ENCODE measurements at places on chromosomes 5 and 9.

- DNase-seq: no peak
Measured at GRCh38 chr5:52989025-52989780, at the start of gene ITGA2. TSS of gene ITGA2 (plus strand) at chr5:52989352. CDS start at chr5:52989469, 117 bp downstream.

DNA sequence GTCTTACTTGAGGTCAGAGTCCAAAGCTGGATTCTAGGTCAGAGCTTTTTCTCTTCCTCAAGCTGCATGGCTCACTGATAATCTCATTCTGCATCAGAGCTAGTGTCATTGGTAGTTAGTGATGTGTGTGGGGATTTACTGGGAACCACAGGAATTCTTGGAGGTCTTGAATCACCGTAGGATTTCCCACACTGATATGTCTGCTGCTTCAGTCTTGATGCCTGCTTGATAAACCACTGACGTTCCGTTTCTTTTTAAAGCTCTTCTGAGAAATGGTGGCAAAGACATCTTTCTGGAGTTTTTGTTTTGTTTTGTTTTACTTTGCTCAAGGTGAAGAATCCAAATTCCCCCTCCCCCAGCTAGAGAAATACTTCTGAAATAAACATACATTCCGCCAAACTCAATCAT lies 1.2 kb upstream of the GARIN3 start:
- DNase-seq: no peak

DNA sequence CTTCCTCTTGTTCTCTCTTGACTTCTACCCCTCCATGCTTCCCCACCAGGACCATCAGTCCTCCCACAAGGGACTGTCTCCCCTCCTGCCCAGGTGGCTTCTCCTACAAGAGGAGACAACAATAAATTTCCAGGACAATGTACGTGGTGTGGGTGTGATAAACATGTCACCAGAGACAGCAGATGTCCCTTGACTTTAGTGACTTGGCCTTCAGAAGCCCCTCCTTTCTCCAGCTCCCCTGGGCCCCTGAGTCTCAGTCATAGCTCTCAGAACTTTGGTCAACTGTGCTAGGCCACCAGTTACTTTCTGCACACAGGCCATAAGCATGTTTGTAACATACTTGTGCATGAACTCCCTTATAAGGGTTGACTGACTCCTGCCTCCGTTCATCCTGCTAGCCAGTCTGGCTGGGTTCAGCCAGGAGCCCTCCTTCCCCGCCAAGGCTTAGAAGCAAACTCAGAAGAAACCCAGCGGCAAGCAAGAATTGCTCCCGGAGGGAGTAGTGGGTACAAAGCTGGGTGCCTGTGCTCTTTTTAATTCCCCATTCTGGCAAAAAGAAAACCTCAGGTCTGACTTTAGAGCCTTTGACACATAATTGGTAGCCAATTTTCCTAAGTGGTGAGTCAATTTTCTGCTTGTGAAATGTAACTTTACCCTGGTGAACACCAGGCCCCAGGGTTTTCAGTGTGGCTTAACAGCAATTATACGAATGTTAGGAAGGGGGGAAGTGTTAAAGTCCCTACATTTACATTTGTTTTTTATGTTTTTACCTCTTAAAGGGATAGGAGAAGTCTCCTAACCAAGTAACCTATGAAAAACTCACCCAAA lies 49.2 kb downstream of the EBF1 start:
- no peak for DNase-seq

- no peak for DNase-seq
Measured at GRCh38 chr9:14768405-14769229, 46.1 kb upstream of the CER1 start.

GRCh38 chr9:132840980-132841379 lies 37.1 kb downstream of the AK8 start:
- no peak for DNase-seq

DNA sequence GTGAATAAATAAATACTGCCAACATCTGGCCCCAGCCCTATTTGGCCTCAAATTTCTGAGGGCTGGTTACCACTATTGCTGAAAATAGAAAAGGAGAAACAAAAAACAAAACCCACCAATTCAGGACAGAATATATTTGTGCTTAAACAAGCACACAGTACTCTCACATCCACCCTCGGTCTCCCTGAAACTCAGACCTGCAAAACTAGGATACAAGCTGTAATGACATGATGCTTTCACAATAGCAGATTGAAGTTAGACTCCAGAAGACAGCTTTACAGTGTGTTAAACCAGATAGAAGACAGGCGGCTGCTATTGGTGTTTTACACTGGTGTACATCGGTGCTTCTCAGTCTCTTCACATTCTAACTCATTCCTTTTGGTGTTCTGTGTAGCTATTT lies 214.9 kb upstream of the DMRT1 start:
- DNase-seq: no peak

- DNase-seq: no peak
Measured at GRCh38 chr5:169763376-169764017, 126.4 kb downstream of the DOCK2 start.

- peak; percentile 38 for DNase-seq
Measured at GRCh38 chr9:121545875-121546423, 46.3 kb upstream of the GGTA1 start.

- no peak for DNase-seq
Measured at GRCh38 chr5:67317603-67318002, 121.0 kb upstream of the CD180 start.
